GM04504 (cell line): ENCODE measurements at places on chromosomes 12 and 14.

DNA sequence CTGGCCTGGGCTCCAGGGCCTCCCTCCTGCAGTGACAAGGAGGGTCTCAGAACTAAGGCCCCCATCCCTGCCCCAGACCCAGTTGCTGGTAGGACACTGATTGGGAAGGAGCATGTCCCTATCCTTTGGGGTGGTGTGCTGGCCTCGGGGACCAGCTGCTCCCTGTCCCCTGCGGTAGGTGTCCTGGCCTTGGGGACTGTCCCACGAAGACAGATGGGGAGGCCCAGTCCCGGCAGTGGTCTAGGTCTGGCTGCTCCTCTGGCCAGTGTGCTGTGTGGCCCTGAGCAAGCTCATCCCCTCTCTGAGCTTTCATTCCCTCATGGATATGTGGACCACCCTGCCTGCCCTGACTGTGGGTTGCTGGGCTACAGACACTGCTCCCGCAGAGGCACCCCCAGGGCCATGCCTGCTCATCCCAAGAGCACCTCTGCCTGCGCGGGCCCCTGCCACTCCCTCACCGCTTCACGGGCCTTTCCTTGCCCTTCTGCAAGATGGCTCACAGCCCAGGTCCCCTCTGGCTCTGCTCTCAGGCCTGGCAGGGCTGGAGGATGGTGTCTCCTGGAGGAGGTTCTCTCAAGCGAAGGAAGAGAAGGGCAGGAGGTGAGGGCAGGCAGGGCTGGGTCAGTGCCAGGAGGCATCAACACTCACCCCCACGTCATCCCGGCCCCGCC lies 12.5 kb downstream of the AHNAK2 start:
- no peak for DNase-seq

- DNase-seq, result no peak
These were observed 17.4 kb upstream of the CHFR start for GRCh38 chr12:132904718-132905328.

DNA sequence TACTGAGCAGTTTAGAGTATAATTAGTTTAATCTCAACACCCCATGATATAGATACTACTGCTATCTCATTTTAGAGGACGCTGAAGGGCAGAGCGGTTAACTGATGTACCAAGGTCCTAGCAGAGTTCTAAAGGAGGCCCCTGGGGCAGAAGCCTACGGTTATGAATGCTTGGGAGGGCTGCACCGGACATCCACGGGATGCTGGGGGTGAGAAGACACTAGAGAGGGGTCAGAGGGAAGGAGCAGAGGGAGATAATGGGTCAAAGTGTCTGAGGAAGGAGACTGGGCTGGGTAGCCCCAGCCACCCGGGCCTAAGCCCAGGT lies 1.6 kb upstream of the ACTR6 start:
- DNase-seq, result no peak

DNA sequence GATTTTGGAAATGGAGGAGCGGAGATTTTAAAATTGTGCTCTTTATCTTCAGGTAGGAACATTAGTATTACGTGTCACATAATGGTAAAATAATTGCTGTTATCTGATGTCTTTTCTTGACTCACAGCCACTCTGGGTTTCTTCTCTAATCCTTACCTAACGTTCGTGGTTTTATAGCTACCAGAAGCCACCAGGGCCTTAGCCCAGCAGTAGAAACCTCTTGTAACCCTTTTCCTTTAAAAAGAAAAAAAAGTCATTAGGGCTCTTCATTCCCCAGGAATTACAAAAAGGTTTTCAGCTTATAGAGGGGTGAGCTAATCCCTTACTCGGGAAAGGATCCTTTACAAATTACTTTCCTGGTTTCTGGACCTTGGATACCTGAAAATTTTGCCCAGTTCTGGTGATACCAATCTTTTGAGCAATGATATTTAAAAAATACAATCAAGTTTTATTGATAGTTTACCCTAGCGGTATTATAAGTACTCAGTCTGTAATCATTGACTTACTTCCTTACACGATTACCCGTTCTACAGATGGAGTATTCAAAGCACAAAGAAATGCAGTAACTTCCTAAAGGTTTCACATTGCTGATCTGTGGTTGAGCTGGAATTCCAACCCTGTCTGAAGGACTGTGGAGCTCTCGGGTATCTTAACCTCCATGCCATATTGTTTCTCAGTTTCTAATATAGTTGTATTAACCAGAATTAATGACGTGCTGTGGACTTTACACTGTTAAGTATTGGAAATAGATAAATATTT lies 1.6 kb downstream of the GABARAPL1 start:
- no peak for DNase-seq

DNA sequence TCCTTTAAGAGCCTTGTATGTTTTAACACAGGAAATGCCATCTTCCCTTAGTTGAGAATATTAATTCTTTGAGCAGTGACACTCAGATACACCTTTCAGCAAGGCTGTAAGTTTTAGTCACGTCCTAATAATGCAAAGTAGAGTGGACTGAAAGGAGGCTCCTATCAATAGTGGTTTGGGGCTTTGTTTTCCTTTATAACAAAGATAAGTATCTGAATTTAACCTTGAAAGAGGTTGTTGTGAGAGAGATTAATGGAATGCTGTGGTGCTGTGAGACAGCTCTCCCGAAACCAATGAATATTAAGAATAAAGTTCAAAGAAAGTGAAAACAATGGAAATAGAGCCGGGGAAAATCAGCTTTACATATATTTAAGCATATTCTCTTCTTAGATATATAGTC lies 259.6 kb downstream of the ERC1 start:
- DNase-seq, result no peak
